SJCRH30 (cell line): ENCODE measurements at places on chromosomes 1 and 21. TPM values are rescaled to one million over a fixed set of nuclear protein-coding genes. Genes with fewer than 3 reads are reported as not detected.

The SYTL1 gene
- 0.20 and 0.47 TPM in 2 replicates for total RNA-seq

The LBR gene
- 145 TPM in 2 replicates for total RNA-seq

The DYNLT4 gene
- total RNA-seq: not detected in 2 replicates

The SLC30A10 gene
- total RNA-seq: not detected in 2 replicates

The DIO1 gene
- not detected in 2 replicates for total RNA-seq

The CDC42BPA gene
- total RNA-seq: 50.8 and 57.1 TPM in 2 replicates

The PEX19 gene
- 35.2 and 37.2 TPM in 2 replicates for total RNA-seq

The PLPP3 gene
- not detected in 2 replicates for total RNA-seq

GRCh38 chr1:107704911-107705310 lies 260.1 kb downstream of the VAV3 start:
- DNase-seq: no peak

- DNase-seq: no peak
These were observed 28.7 kb downstream of the DHX9 start for GRCh38 chr1:182867861-182868260.

- DNase-seq: no peak
These were observed 40.4 kb upstream of the ZBTB18 start for GRCh38 chr1:244010703-244011123.

DNA sequence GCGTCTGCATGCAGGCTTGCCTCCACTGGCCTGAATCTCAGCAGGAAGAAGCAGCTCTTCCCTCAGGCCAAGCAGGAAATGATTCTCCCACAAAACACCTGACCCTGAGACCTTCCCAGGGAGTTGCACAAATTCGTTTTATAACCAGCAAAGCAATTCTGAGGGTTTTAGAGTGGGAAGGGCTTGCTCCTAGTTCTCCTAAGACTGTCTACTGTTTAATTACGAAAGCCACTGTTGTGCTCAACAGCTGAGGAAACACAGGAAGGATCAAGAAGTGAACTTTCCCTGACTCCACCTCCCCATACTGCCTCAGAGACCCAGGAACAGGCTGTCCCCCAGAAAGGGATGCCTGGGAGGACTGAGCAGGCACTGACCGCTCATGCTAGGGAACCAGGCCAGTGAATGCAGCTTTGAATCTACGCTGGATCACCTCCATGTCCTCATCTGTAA lies 37.0 kb upstream of the PUM1 start:
- peak; percentile 52 for DNase-seq

- DNase-seq: peak; percentile 72
These were observed 1.7 kb upstream of the VWA1 start for GRCh38 chr1:1433804-1434130.
